ENCODE measurements at places on chromosomes 1 and 21.

- DNase-seq: no peak
These were observed 47.6 kb downstream of the FCRL3 start for GRCh38 chr1:157652859-157653493.

DNA sequence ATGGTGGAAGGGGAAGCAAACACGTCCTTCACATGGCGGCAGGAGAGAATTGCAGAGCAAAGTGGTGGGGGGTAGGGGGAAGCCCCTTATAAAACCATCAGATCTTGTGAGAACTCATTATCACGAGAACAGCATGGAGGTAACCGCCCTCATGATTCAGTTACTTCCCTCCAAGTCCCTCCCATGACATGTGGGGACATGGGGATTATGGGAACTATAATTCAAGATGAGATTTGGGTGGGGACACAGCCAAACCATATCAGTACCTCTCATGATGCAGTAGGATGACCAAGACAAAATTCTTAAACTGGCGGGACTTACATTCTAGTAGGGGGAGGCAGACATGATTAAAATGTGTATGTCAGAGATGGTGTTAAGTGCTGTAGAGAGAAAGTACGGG, 38.8 kb downstream of the WNT4 start:
- no peak for DNase-seq

- peak; percentile 38 for DNase-seq
These were observed 5.2 kb upstream of the HSD3B2 start for GRCh38 chr1:119409731-119410130.

DNA sequence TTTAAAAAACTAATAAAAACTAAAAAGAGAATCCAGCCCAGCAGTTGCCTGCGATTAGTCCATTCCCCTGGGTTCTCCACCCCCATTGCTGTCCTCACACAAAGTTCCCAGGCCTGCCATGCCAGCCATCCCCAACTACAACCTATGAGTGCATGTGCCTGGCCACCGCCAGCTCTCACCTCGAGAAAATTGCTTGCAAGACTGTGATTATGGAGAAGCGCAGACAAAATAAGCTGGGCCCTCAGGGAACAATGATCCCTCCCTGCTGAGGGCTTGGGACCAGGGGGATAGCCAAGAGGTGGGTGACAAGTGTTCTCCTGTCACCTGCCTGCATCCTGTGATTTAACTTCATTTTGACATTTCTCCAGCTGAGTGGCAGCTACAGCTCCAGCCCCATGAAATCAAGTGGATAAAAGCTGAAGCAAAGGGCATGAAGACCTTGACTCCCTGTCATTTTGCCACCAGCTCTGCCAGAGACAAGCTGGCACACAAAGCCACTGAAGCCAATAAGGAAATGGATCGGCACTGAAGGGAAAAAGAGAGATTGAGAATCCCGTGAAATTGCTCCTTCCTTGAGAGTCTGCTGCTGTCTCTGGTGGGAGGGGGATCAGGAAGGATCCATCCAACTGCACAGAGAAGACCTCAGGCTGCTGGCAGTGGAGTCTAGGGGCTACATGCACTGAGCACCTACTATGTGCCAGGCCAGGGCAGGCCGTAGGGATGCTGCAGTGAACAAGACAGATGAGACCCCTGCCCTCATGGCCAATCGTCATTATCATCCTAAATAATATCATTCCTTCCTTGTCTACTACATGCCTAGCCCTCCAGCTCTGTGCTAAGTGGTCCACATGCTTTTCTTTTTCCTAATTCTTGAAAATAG, 40.7 kb downstream of the MATN1 start:
- no peak for DNase-seq

- no peak for DNase-seq
These were observed 220.2 kb upstream of the SNX7 start for GRCh38 chr1:98441281-98441680.

DNA sequence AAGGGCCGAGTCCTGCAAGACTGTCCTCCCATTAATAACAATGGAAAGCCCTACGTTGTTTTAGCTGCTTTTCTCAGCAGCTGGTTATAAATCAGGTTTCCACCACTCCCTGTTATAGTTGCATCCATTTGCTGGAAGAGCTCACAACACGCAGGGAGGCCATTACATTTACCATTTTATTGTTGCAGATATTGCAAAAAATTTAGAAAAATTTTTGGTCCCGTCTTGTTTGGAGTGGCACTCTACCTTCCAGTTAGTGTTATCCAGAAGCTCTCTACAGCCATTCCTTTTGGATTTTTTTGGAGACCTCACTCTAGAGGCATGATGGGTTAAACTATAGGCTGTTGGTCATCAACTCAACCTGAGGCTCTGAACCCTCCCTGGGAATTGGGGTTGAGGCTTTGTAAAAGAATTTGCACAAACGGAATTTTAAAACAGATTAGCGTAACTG, 1532.1 kb upstream of the TPTE start:
- no peak for DNase-seq

DNA sequence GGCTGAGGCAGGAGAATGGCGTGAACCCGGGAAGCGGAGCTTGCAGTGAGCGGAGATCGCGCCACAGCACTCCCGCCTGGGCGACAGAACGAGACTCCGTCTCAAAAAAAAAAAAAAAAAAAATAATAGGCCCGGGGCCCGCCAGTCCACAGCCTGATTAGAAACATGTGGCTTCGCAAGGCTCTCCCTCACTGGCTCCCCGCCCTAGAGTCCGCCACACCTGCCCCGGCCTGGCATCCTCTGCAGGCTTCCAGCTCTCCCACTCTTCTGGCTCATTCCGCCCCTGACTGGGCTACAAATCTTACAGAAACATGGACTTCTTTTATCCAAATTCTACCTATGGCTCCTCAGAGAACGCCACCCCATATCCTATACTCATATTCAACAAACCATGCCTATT, 32.4 kb downstream of the PGBD5 start:
- DNase-seq: no peak

GRCh38 chr1:63004868-63005267, 220.9 kb downstream of the ATG4C start:
- DNase-seq: no peak

DNA sequence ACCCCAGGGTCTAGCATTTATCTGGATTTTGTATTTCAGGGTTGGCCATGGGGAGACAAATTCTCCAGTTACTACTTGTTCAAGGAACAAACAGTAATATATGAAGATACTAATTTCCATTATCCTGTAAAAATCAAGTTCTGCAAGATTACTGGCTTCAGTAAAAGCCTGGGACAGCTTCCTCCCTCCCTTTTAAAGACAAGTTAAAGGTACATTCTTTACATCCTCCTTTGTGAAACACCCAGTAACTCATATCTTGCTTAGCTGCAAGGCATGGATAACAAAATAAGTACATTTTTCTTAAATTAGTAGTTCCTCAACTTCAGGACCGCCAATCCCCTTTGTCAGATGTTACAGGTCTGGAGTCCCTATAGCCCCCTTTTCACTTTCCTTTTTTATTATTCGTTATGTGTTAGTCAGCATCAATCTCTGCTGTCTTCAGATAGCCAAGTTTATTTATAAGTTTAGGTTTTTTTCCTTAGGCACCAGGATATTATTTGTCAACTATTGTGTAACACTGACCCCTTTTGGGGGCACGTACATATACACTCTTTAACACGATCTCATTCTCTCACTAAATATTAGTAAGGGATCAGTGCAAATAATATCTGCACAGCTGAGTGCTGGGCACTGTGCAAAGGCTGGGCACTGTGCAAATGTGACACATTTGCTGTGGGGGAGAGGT, 9.8 kb downstream of the ERRFI1 start:
- no peak for DNase-seq

DNA sequence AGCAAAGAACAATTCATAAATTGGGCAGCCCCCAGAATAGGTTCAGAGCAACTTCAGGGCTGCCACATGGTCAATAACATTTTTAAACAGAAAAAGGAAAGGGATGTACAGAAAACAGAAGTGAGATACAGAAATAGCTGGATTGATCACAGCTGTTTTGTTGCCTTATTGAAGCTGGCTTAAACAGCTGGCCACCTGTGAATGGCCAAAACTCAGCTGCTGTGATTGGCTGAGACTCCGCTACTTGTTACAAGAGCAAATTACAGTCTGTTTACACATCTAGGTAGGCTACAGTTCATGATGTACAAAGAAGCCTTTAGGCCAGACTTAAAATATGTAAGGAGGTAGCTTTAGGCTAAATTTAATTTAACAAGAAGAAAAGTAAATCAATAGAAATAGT, 11.6 kb upstream of the IFNAR1 start:
- no peak for DNase-seq

DNA sequence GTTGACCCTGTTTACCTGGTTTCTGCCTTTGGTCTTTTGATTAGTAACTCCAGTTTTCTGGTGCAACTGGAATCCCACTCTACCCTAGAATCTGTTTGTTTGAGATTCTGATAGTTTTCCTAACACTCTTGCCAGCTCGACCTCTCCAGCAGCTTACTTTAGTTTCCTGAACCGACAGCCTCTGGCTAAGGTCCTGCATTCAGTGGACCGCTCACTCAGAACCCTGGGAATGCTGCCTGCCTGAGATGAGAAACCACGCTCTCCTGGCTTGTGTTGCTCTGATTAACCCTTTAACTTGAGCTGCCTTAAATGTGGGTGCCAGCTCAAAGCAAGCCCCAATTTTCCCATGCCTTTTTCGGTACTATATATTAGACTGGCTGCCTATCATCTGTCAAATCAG, 45.3 kb upstream of the SIPA1L2 start:
- DNase-seq: no peak

DNA sequence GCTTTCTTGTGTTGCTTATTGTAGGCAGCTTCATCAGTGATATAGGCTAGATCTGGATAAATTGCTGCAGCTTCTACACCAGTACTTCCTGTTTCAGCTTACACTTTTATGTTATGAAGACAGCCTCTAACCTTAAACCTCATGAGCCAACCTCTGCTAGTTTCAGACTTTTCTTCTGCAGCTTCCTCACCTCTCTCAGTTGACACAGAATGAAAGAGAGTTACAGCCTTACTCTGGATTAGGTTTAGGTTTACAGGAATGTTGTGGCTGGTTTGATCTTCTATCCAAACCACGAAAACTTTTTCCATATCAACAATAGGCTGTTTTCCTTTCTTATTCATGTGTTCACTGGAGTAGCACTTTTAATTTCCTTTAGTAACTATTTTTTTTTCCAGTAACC, 76.9 kb upstream of the RNPC3 start:
- no peak for DNase-seq

DNA sequence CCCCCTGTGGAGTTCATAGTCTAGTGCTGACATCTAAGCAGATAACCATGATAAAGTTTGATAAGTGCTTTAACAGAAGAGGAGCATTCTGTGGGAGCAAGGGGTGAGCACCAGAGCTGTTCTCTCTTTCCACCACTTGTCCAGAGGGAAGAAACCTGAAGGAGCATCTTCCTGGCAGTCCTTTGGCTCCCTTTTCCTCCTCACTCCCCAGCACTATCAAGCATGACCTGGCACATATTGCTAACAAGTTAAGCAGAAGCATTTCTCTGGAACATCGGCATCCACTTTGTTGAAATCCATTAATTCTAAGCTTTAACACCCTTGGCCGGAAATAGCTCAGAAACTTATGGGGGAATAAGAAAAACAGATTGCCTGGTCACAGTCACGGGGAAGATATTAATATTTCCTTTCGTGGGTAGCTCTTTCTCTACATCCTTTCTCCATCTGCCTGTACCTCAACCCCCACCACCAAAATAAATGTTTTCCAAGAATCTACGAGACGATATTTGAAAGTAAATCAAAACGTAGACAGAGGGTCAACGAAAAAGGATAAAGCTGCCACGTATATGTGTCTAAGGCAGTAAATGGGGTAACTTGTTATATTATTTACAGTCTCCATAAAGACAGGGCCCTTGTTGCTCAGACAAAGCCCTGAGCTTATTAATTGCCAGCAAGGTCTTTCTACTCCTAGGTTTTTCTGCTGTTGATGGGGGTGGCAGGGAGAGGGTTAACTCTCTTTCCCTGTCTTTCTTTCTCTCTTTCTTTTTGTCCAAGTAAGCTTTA, 351.4 kb downstream of the NUF2 start:
- no peak for DNase-seq

GRCh38 chr1:191074881-191075280, 597.2 kb upstream of the BRINP3 start:
- DNase-seq: no peak

- DNase-seq: no peak
These were observed 129.4 kb downstream of the SMYD3 start for GRCh38 chr1:246377625-246378153.

- DNase-seq: no peak
These were observed 52.2 kb upstream of the ROR1 start for GRCh38 chr1:63721531-63722189.

- no peak for DNase-seq
These were observed 99.9 kb upstream of the TLR5 start for GRCh38 chr1:223242971-223243370.

DNA sequence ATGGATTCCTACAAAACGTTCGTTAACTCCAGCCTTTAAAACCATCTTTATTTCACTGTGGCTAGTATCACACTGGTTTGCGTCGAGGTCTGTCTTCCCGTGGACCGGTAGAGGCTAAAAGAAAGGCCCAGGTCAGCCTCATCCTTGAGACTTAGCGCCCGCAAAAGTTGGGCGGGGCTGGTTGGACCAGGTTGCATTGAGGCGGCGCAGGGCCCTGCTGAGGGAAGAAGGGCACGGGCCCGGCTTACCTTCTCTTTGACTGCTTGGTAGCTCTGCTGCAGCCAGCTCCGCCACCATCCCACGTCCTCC, 455 bp downstream of the BSDC1 start:
- DNase-seq: no peak

GRCh38 chr1:17574516-17574915, 35.0 kb downstream of the ARHGEF10L start:
- DNase-seq: no peak

GRCh38 chr1:215669806-215670491, 102.8 kb downstream of the KCTD3 start:
- peak; percentile 37 for DNase-seq

DNA sequence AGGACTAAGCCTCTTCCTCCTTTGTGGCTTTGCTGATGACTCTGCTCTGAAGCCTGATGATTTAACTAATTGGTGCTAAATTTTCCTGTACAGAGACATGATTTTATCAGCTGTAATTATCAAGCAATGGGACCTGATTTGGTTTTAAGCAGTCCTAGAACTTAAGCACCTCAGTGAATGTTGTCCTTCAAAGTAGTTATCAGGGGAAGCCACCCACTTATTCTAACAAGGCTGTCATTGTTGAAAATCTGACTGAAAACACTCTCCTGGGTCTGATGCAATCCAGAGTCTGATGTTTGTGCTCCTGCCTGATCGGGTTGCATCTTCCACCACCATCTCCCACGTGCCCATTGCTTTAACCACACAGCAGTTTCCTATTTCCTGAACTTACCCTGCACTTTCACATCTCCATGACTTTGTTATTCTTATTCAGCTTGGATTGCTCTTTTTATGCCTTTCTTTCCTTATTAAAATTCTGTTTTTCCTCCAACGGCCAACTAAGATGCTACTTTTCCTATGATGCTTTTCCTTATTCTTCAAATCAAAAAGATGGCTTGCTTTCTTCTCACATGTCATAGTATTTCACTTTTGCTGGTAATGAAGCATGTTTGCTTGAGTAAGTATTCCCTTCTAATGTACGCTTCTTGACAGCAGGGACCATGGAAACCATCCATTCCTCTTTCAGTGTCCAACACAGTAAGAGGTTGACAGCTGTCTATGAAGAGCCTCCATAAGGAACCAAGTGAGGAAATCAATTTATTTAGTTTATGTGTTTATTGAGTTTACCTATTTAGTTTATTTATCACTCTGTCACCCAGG, 55.0 kb downstream of the S1PR1 start:
- no peak for DNase-seq
